NCI-H774 (cell line): ENCODE measurements at places on chromosomes 1 and 21.

GRCh38 chr1:225449774-225450173, 21.9 kb upstream of the LBR start:
- DNase-seq, result no peak

- DNase-seq, result no peak
These were observed 40.2 kb upstream of the PBX1 start for GRCh38 chr1:164518692-164519332.

DNA sequence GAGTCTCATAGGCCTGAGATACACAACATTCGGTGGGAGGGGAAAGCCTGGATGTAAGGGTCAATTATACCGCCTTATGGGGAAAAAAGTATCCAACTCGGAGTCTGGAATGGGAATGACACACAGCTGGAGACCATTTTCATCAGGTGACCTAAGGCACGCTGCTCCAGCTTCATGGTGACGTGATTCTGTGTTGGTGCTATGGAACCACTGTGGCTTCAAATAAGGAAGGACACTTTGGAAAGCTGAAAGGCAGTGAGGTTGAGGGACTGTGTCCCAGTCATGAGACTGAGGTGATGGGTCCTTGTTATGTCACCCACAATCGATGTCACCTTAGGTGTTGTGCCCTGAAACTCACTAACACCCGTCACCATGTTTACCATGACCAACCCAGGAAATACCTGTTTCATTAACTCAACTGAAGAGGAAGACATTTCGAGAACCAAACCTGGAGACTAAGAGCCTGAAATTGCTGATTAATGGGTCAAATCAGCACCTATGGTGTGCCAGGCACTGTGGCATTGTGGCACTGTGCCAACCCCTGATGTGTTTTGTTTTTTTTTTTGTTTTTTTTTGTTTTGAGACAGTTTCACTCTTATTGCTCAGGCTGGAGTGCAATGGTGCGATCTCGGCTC, 54.5 kb downstream of the IRF2BP2 start:
- DNase-seq, result no peak

DNA sequence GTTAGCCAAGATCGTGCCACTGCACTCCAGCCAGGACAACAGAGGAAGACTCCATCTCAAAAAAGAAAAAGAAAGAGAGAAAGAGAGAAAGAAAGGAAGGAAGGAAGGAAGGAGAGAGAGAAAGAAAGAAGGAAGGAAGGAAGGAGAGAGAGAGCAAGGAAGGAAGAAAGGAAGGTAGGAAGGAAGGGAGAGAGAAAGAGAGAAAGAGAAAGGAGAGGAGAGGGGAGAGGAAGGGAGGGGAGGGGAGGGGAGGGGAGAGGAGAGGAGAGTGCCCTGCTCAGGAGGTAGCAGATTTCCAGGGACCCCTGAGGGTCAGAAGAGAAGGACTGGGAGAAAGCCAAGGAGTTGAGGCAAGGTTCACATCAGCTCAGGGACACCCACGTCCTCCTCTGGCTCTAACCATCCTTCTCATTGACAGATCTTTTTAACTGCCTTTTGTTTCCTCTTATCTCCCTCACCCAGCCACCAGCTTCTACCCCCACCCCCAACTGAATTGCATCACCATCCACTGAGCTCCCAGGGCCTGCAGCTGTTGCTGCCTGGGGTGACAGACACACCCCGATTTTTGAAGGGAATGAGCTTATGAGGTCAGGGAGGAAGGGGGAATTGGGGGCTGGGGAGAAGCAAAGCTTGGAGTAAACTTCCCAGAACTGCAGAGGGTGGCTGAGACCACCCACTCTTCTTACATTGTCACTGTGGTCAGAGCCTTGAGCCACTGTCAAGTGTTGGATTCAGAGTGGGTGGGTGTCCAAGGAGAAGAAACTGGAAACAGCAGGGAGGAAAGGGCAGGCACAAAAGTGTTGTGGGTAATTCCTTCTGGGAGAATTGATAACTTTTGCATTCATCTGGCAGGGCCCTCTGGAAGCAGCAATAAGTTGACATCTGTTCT, 91.6 kb downstream of the GLUL start:
- DNase-seq, result no peak

DNA sequence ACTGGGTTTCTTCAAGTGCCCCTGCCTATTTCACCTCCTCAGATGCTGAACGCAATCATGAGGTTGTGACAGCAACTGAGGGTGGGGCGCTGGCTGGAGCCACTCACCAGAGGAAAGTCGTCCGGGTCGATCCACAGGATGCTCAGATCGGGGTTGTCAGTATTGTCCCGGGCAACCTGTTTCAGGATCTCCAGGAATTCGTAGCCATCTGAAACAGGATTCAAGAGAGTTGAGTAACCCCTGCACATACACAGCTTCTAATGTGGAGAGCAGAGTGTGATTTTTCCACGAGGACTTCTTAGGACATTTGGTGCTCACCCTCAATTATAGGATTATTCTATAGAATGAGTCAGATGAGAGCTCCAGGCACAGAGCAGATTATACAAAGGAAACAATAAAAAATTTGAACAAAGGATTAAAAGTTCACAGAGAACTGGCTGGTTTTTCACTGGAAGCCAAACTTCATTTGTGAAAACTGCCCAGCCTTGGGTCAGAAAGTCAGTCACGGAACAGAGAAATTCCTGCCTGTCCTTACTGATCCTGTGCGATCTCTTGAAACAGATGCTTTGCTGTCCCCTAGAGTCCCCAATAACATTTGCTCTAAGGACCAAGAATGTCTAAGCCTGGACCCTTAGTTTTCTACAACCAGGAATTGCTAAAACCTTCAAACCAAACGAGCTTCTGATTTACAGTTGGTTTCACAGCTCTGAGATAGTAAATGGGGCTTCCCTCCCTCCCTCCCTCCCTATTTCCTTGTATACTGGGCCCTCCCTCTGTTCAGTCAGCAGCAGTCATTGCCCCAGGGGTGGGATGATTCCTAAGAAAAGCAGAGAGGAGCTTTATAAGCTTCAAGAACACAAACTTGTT, 63.2 kb downstream of the CASQ2 start:
- no peak for DNase-seq

- no peak for DNase-seq
These were observed 70.5 kb upstream of the CTTNBP2NL start for GRCh38 chr1:112325504-112325903.
